ENCODE measurements at places on chromosomes 7 and 10. TPM values are rescaled to one million over a fixed set of nuclear protein-coding genes. Genes with fewer than 3 reads are reported as not detected.

Gene MACROH2A2
- total RNA-seq = 11.2 TPM

Gene MAGI2
- 5.7 TPM for total RNA-seq

Gene SLC35G1
- total RNA-seq = 3.9 TPM

Gene TMEM120A
- total RNA-seq = 115 TPM

- peak; percentile 74 for DNase-seq
Observed at GRCh38 chr10:50740293-50740648, 535 bp downstream of the ASAH2B start.

DNA sequence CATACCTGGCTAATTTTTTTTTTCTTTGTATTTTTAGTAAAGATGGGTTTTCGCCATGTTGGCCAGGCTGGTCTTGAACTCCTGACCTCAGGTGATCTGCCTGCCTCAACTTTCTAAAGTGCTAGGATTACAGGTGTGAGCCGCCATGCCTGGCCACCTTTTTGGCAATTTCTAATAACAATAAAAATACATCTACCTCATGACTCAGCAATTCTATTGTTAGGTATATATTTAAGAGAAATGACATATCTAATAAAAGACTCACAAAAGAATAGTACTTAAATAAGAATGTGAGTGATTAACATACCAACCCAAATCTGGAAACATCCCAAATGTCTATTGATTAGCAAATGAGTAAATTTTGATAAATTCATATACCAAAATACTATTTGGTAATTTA, 103.6 kb upstream of the PPP1R9A start:
- DNase-seq = no peak

Measured in myocyte (in vitro differentiated cells).